Glutamatergic neuron (in vitro differentiated cells): ENCODE measurements at places on chromosomes 11 and 22. TPM values are rescaled to one million over a fixed set of nuclear protein-coding genes. Genes with fewer than 3 reads are reported as not detected.

The CD6 gene
- total RNA-seq, result not detected

The CADM1 gene
- total RNA-seq, result 1,339 TPM

The CHRDL2 gene
- total RNA-seq, result not detected

The KCNK7 gene
- 0.69 TPM for total RNA-seq

GRCh38 chr22:27684901-27685300, 116.7 kb downstream of the MN1 start:
- peaks cover 2% of the 10 kb centered on the region for H3K4me1 ChIP-seq
- no peak overlapping the region for H3K27ac ChIP-seq
- no peak for DNase-seq
- no peak overlapping the region for H3K4me3 ChIP-seq

GRCh38 chr22:42688241-42689211, 32.1 kb downstream of the A4GALT start:
- peak overlapping the region; percentile 81 for H3K4me3 ChIP-seq
- DNase-seq, result peak; percentile 88
- H3K36me3 ChIP-seq, result no peaks in the 10 kb centered on the region

- H3K27ac ChIP-seq, result no peak overlapping the region
- H3K4me3 ChIP-seq, result no peak overlapping the region
- peaks cover 5% of the 10 kb centered on the region for H3K4me1 ChIP-seq
- H3K27me3 ChIP-seq, result no peaks in the 10 kb centered on the region
- no peak for DNase-seq
Observed at GRCh38 chr11:19907008-19907579, 194.5 kb downstream of the NAV2 start.

- H3K27me3 ChIP-seq, result no peaks in the 10 kb centered on the region
- H3K4me1 ChIP-seq, result no peaks in the 10 kb centered on the region
- no peak overlapping the region for H3K4me3 ChIP-seq
- no peak for DNase-seq
Observed at GRCh38 chr11:122320671-122321070, 204.7 kb upstream of the BLID start.

DNA sequence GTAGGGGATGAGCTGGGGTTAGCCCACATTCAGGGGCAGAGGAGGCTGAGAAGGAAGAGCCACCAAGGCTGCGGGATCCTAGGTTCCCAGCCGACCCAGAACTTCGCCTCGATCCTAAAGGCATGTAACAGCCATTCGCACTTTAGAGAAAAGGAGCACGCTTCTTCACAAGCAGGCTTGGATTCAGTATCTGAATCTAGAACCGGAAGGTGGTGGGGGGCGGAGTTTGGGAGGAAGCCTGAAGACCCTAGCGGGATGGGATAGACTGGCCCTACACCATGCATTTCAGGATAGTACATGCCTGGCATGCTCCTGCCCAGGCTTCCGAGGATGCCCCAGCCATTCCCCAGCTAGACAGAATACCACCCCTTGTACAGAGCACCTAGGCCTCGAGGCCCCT, 4.4 kb downstream of the SCARF2 start:
- H3K4me3 ChIP-seq, result no peak overlapping the region
- no peak overlapping the region for H3K27ac ChIP-seq
- H3K27me3 ChIP-seq, result peaks cover 17% of the 10 kb centered on the region
- H3K4me1 ChIP-seq, result peaks cover 8% of the 10 kb centered on the region
- no peak for DNase-seq

DNA sequence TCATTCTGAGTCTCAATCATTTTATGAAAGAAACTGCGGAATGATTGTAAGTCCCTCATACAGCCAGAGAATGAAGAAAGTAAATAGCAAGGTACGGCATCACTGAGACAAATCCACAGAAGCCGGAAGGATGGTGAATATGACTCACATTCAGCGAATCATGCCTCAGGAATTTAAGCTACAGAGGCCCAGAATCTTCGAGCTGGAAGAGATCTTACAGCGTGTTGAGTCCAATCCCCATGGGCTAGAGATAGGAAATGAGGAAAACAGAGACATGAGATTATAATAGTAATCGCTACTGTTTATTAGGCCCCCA, 173.2 kb downstream of the KIF18A start:
- DNase-seq, result no peak
- H3K27ac ChIP-seq, result no peak overlapping the region
- H3K4me3 ChIP-seq, result no peak overlapping the region
- no peaks in the 10 kb centered on the region for H3K36me3 ChIP-seq
- H3K4me1 ChIP-seq, result no peaks in the 10 kb centered on the region
- peaks cover 2% of the 10 kb centered on the region for H3K27me3 ChIP-seq

DNA sequence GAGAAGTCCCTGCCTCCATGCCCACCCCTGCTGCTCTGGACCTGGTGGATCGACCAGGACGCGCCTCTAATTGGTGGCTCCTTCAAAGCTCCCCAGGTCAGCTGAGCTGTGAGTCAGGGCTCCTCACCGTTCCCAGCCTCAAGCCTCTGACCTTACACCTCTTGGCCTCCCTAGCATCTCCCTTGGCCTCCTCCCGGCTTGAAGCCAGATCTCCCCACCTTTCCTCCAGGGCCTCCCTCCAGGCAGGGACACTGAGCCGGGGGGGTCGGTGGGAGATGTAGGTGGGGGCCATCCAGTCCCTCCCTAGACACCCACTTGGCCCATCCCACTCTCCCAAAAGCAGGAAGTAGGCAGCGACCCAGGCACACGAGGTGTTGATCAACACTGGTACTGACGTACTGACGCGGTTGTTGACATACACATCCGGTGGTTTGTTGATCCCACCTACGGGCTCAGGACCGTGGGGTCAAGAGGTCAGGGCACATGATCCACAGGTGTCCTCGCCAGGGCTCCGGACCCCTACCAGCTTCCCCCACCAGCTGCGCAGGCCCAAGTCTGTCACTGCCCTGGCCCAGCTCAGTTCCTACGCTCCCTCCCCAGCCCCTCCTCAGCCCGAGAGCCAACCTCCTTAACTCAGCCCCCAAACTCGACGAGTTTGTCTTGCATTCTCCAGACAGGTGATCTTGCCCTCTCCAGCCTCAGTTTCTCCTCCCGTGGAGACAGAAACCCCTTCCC, 802 bp downstream of the ATG2A start:
- H3K4me3 ChIP-seq, result peak overlapping the region; percentile 93
- H3K27ac ChIP-seq, result peak overlapping the region; percentile 59
- H3K27me3 ChIP-seq, result peaks cover 8% of the 10 kb centered on the region
- H3K4me1 ChIP-seq, result peaks cover 15% of the 10 kb centered on the region
- no peak for DNase-seq
- no peaks in the 10 kb centered on the region for H3K36me3 ChIP-seq

GRCh38 chr11:79314906-79315689, 125.7 kb downstream of the TENM4 start:
- H3K4me1 ChIP-seq, result no peaks in the 10 kb centered on the region
- H3K27me3 ChIP-seq, result no peaks in the 10 kb centered on the region
- DNase-seq, result no peak
- H3K4me3 ChIP-seq, result no peak overlapping the region
- H3K36me3 ChIP-seq, result no peaks in the 10 kb centered on the region
- no peak overlapping the region for H3K27ac ChIP-seq
